ENCODE measurements at places on chromosomes 16 and 17.

DNA sequence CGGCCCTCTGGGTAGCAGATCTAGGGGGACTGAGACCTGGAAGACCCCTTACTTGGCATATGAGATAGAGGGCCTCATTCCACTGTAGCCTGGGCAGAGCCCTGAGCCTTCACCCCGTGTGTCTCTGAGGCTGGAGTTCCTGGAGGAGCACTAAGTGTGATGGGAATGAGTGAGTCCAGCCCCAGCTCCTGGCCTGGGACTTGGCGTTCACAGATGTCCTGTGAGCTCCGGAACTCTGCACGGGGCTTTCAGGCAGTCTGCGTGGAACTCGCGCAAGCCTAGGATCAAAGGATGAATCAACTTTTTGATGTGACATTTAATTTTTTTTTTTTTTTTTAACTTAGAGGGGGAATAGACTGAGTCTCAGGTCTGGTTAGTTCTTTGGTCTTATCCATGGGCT, 1.8 kb downstream of the NKD1 start:
- DNase-seq: no peak

- no peak for DNase-seq
These were observed 18.7 kb downstream of the SNX20 start for GRCh38 chr16:50662306-50662940.

- DNase-seq: no peak
These were observed 305.0 kb upstream of the CCL2 start for GRCh38 chr17:33950061-33950460.

DNA sequence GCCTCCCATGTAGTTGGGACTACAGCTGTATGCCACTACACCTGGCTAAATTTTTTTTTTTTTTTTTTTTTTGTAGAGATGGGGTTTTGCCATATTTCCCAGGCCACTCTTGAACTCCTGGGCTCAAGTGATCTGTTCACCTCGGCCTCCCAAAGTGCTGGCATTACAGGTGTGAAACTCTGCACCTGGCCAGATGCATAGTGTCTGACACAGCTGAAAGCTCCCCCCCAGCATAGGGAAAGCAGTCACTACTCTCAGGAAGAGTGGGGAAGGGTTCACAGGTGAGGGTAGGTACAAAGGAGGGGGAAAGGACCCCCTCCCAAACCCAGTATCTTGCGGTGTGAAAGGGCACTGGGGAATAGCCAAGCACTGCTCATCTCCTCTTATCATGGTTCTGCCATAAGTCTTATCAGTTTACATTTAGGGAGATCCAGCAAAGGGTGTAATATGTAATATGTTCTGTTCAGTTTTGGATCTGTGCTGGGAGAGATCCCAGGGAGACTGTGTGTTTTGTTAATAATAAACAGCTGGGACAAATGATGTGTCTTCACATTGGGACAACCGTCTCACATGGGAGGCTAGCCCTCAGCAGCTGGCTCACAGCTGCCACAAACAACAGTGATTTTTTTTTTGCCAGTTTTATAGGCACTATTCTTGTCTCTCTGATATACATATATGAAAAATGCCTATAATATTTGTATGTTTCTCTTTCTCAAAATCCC, 6.8 kb upstream of the CAVIN1 start:
- DNase-seq: no peak

GRCh38 chr16:86667035-86667434, 88.7 kb downstream of the FOXL1 start:
- no peak for DNase-seq

GRCh38 chr17:50062293-50063243, 6.7 kb downstream of the ITGA3 start:
- no peak for DNase-seq

DNA sequence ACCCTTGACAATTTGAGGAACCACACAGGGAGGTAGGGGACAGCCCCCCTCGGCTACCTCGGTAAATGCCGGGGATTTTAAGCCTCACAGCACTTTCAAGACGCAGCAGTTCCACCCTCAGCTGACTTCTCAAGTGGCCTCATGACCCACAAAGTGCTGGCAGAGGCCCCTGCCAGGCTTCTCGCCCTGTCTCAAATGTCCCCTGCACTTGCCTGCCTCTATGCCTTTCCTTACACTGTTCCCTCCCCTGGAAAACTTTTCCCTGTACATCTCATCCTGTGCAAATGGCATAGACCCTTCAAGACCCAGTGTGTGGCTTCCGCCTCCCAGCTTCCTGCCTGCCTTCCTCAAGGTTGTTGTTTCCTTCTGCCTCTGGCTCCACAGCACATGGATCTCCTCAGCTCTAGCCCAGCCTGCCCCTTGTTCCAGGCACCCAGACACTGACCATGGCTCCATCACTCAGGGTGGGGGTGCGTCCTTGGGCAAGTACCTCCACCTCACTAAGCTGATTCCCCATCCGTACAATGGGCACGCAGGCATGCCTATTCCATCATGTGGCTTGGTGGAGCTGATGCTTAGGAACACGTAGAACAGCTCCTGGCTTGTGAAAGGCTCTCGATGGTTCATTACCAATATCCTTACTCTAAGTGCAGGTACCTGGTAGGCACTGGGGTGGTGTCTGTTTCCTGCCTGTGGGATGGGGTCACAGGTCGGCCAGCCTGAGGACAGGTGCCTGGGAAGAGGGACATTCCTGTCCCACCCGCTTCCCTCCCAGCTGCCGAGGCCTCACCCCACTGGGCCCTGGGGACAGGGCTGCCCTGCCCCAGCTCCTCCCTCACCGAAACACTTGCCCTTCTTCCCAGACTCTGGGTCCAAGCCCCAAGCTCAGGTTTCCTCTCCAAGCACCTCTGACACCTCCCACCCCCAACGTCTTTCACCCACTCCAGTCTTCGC, 24.0 kb downstream of the MMP15 start:
- no peak for DNase-seq

GRCh38 chr17:39018267-39019134, 51.3 kb upstream of the FBXO47 start:
- DNase-seq: no peak

DNA sequence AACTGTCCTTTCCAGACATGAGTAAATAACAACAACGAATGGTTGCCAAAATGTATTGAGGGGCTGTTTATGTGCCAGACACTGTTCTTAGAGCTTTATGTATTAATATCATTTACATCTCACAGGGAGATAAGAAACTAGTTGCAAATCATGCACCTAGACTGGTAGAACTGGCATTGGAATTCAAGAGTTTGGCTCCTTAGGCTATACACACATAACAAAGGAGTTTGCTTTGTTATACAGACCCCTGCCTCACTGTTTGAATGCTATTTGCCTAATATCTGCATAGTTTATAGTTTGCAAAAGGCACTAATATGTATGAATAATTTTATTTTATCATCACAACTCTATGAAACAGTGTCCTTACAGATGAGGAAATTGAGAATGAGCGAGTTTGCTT, 100.0 kb downstream of the FTO start:
- DNase-seq: no peak

GRCh38 chr16:1761751-1762150, 9.6 kb downstream of the NME3 start:
- DNase-seq: no peak

DNA sequence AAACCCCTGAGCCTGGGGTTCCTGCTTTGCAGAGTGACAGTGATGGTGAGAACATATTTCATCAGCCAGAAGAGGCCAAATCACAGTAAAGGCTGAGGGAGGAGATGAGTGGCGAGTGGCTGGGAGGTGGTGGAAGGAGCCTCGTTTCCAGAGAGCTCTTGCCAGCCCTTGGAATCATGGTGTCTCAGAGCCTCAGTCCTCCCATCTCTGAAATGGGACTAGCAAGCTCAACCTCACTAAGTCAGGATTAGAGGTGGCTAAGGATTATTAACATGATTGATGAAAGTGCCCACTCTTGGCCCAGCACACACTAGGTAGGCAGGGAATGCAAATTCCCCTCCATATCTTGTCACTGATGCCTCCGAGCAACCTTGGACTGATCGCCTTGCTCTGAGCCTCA, 43.0 kb downstream of the IL4R start:
- DNase-seq: no peak

DNA sequence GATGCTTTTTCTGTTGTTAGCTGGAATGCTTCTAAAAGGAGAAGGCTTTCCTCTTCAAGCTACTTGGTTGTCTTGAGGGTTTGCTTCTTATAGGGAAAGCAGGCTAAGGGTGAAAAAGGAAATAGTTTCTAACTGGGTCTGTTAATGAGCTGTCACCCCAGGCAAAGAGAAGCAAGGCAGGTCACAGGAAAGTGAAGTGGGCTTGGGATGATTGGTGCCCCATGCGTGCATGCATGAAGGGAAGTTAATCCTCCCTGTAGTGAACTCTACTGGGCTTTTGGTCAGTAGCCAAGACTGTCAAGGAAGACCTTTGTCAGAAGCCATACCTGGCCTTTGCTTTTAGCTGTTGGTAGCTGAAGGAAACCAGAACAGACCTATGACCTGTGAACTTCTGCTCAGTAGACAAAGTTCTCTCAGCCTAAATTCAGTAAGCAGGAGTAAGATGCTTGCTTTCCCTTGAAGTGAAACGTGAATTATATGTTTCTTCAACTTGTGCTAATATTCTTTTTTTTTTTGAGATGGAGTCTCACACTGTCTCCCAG, 16.5 kb downstream of the TENT4B start:
- DNase-seq: no peak

GRCh38 chr16:54175169-54175551, 111.4 kb downstream of the IRX3 start:
- no peak for DNase-seq

DNA sequence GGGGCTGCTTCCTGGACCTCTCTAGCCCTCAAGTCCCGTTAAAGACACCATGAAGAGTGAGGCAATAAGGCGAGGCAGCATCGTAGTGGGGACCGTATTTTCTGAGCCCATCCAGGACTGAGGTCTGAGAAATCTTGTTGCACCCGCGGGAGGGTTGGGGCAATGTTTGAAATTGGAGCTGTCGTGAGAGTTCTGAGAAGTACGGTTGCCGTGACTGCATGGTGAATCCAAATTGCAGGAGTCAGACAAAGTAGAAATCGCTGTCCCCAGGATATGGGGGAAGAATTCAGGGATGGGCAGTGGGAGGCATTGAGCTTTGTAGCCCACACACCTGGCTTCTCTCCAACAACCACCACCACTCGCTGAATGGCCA, 42.0 kb upstream of the RPL38 start:
- no peak for DNase-seq

GRCh38 chr16:31880322-31880979, 6.8 kb downstream of the ZNF267 start:
- DNase-seq: no peak

DNA sequence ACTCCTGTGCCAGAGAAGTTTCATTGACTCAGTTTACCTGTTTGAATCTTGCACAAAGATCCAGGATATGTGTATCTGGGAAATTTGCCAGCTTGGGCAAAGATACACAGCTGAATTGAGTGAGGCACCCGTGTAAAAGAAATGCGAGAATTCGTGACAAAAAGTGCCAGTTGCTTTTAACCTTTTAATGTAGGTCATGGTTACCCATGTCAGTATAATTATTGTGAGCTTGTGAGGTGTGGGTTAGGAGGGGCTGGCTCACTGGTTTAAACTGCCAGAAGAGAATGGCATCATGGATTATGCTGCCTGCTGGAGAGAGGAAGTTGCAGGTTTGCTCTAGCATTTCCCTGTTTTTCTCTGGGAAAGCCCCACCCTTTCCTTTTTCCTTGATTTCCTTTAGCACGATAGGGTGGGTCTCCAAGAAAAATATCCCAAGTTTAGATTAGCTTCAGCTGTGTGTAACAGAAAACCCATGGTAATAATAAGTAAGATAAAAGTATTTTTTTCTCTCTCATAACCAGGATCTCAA, 24.8 kb upstream of the NDRG4 start:
- no peak for DNase-seq

GRCh38 chr16:84706856-84707255, 7.1 kb downstream of the USP10 start:
- DNase-seq: no peak

DNA sequence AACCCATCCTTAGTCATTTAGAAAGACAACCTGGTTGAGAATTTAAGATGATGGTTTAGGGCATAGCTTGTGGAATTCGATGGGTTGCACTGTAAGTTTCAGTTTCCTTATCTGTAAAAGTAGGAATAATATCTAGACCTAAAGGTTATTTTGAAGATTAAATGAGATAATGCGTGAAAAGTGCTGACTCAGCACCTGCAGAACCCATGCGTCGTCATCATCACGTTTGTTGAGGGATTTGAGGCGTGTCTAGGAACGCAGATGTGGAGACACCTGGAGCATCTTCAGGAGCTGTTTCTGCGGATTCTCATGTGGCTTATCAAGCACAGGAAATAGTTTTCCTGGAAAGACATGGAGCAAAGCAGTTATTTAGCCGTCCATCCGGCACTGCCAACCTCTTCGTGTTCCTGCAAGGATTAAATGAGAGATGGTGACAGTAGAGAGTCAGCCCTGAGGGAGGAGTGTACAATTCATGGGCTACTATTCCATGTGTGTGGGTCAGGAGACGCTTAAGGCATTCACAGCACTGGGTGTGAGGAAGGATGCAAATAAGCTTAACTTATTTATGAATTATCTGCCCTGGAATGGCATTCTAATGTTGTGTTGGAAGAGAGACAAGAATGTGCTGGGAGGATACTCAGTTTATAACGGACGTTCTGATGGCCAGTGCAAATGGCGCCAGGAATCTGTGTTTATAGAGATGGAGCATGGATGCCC, 536.1 kb downstream of the MAF start:
- DNase-seq: no peak

DNA sequence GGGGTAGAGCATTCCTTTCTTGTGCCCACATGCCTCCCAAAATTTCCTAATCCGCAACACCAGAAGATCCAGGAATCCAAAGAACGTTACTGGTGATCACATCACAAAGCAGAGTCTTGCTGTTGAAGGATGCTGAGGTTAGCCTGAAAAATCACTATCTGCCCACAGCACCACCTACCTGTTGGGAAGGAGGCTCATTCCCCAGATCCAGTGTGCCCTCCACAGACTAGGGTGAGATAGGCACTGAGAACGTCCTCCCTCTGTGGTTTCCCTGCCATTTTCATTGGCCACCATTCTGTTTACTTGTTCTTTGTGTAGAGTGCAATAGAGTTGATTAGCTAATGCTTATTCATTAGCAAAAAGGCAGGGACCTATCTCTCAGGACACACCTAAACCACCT, 30.3 kb downstream of the RCVRN start:
- no peak for DNase-seq
